ENCODE measurements at places on chromosomes 16 and 17. TPM values are rescaled to one million over a fixed set of nuclear protein-coding genes. Genes with fewer than 3 reads are reported as not detected.

Gene EVPLL
- not detected for total RNA-seq

Gene MBTPS1
- 93.7 TPM for total RNA-seq

Gene TIMP2
- total RNA-seq: 124 TPM

Gene MAPT
- 0.60 TPM for total RNA-seq

Gene KRTAP4-1
- total RNA-seq: not detected

Gene TMIGD1
- total RNA-seq: not detected

Data from bronchial smooth muscle cell (primary cell).